Stimulated activated CD4-positive, alpha-beta T cell treated with anti-CD3 and anti-CD28 coated beads, Interleukin-1b, Interleukin-23, amount 100 ng/mL, for 1 hour (primary cell): ENCODE measurements at places on chromosomes 1 and 21.

DNA sequence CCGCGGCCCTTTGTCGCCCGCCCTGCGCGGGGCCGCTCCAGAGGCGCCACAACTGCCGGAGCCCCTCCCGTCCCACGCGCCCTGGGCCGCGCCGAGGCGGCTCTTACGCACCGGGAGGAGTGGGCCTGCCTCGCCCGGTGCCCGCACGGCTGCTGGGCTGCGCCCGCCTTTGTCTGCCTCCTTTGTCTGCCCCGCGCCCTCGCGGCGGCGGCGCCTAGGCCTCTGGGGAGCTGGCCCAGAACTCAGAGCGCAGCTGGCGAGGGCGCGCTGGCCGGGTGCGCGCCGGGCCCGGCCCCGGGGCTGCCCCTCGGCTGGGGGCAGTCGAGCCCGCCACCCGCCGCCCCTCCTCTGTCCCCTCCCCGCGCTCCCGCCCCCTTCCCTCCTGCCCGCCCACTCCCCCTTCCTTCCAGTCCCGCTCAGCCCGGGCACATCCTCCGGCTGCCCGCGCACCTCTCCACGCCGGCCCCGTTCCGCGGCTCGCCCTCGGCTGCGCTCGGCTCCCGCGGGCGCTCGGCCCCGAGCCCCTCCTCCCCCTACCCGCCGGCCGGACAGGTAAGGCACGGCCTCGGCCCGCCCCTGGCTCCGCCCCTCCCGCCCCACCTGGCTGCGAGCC lies at the start of gene DRAXIN:
TSS of gene DRAXIN (plus strand) at position 409 of the 613 bp plus-strand sequence. CDS start 14,549 bp downstream, outside the sequence.
- no peak for DNase-seq

- DNase-seq = no peak
Observed at GRCh38 chr1:101344745-101345144, 107.9 kb downstream of the S1PR1 start.

- no peak for DNase-seq
Observed at GRCh38 chr1:158177700-158178450, 2.8 kb upstream of the CD1D start.

DNA sequence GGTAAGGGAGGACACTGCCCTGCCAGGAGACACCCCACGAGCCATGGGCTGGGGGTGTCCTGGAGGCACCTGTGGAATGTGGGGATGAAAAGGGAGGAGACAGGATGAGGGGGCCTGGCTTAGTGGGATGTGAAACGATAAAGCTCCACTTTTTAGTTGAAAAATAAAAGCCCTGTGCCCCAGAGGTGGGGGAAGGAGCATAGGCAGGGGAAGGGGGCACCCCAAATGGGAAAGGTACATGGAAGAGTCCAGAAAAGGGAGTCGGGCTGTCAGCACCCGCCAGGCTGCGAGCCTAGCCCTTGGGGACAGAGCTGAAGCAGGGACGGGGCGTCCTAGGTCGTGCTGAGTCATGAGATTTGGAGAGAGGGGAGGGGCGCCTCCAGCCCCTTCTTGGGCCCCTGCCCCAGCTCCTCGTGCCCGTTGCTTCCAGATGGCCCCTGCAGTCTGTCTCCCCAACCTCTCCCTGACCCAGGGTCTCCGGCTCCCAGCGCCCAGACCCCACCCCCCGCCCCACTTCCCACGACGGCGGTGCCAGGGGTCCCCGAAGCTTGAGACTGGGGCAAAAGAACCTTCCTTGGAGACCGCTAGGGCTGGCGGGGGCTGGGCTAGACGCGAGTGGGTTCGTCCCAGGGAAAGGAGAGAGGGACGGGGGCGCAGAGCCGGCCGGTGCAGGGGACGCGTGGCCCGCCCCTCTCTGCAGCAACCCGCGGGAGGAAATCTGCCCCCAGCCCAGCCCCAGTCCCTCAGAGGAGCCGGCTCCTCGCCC lies 795 bp downstream of the SYT2 start:
- DNase-seq = no peak

DNA sequence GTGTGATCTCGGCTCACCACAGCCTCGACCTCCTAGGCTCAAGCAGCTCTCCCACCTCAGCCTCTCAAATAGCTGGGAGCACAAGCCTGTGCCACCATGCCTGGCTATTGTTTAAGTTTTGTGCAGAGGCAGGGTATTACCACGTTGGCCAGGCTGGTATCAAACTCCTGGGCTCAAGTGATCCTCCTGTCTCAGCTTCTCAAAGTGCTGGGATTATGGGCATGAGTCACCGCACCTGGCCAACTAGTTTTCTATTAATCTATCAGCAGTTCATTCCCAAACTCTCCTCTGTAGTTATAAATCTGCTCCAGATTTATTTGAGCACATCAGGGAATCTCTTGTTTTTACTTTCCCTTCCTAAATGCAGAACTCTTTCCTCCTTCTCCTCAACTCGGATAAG lies 443.8 kb downstream of the PRDM2 start:
- no peak for DNase-seq

- DNase-seq = no peak
Observed at GRCh38 chr1:207219979-207220889, 101.2 kb upstream of the CD55 start.

DNA sequence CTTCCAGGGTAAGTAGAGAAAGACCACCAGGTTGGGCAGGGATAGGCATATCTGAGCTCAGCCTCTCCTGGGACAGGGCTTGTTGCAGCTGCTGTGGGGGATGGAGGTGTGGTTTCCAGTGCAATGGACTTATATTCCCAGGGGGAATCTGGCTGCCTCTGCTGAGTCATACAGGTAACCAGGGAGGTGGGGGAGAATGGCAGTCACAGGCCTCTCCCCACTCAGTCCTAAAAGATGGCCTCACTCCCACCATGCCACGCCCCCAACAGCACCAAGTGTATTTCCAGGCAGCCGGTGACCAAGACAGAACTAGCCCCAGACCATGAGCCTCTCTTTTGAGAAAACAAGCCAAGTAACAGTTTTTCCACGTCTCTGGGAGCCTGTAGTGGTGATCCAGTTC lies 1240.7 kb downstream of the BRINP3 start:
- DNase-seq = no peak

GRCh38 chr1:183246436-183246835 lies 60.4 kb downstream of the LAMC2 start:
- DNase-seq = no peak

DNA sequence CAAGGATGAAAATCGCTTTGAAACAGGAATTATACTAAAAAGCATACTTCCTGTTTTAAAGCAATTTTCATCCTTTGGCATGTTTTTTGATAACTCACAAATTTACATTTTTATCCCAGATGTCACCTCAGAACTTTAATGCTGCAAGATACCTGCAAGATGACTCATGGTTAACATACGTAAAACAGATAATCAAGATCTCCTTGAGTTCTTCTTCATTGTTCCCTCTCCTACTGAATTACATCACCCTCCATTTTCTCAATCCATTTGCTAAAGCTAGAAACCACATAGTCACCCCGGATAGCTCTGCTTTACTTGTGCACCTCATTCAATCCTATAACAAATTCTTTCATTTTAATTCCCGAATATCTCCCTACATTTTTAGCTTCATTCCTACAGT lies 1114.2 kb downstream of the PLA2G4A start:
- DNase-seq = no peak

DNA sequence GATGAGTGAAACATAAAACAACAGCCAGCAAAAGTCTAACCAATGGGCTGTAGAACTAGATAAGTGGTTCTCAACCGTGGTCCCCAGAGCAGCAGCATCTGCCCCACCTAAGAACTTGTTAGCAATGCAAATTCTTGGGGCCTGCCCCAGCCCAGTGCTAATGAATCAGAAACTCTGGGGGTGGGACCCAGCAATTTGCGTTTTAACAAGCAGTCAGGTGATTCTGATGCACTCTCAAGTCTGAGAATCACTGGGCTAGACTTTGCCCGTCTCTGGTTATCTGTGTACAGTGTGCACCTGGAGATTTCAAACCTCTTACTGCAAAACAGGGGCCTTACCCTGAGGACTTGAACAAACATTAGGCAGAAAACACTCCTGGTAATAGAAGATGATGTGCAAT lies 66.5 kb downstream of the PLXNA2 start:
- no peak for DNase-seq

DNA sequence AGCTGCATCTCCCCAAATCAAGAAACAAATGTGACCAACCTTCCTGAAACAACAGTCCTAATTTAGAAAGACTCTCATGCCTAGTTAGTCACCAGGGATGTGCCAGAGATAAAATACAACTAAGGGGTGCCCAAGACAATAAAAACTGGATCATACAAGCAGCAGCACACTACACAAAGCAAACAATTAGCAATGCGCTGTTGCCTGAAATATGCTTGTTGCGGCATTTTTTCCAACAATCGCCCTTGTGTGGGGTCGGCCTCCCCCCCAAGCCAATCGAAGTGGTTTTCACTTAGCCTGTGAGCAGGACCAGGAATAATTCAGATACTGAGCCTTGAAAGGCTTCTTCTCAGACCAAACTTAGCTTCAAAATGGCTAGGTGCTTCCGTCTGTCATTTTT lies 1.4 kb upstream of the STMN1 start:
- no peak for DNase-seq

DNA sequence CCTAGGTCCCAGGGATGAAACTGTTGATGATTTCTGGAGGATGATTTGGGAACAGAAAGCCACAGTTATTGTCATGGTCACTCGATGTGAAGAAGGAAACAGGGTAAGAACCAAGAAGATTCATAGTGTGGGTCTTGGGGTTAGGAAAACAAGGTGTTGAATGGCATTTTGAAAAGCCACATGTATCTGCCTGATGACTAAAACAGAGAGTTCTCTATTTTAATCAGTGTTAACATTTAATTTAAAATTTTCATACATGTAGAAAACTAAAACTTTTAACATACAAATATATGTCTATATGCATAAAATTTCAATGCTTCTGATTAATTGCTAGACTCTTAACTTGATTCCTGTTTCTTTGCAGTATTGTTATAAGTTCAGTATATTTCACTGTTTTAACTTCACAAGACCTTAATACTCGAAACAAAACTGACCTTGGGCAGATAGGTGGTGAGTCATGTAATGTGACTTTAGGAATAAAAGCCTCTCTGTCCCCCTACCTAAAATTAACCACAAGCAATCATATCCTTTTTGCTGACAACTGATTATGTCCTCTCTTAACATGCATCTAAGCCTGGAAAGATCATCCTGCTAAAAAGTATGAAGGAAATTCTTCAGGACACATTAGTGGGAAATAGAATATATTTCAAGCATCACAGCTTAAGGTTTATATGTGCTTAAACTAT lies 95.6 kb downstream of the PTPRC start:
- DNase-seq = no peak

- DNase-seq = no peak
Observed at GRCh38 chr1:115671176-115671934, 29.6 kb downstream of the VANGL1 start.

DNA sequence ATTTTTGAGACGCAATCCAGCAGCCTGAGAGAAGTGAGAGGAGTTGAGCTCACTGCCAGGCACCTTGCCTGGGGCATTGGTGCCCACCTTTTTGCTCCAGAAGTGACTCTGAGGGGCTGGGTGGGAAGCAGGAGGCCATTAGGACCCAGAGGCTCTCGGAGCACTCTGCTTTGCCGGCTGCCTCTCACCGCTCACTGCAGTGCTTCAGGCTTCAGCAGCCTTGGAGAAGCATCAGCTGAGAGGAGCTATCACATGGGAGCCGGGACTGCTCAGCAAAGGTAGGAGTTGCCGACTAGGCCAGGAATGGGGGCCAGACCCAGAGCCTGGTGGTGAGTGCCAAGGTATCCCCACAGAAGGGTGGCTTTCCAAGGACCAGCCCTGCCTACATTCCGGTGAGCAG lies at the start of gene GPR61:
TSS of gene GPR61 (plus strand) at position 197 of the 400 bp plus-strand sequence. CDS start 3,151 bp downstream, outside the sequence.
- no peak for DNase-seq

DNA sequence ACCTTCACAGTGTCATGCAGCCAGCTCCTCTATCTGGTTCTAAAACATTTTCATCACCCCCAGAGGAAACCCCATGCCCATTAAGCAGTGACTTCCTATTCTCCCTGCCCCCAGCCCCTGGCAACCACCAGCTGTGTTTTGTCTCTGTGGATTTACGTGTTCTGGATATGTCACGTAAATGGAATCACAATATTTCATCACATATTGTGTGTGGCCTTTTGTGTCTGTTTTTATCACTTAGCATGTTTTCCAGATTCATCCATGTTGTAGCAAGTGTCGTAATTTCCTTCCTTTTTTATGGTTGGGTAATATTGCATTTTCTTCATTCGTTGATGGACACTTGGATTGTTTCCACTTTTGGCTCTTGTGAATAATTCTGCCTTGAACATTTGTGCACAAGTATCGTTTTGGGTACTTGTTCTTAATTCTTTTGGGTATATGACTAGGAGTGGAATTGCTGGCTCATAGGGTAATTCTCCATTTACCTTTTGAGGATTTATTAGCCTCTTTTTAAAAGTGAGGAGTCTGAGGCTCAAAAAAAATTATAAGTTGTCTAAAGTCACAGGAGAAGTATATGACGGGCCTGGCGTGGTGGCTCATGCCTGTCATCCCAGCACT lies 127.0 kb downstream of the MRPS6 start:
- DNase-seq = no peak

- DNase-seq = no peak
Observed at GRCh38 chr1:56180520-56181190, 398.7 kb downstream of the PLPP3 start.

DNA sequence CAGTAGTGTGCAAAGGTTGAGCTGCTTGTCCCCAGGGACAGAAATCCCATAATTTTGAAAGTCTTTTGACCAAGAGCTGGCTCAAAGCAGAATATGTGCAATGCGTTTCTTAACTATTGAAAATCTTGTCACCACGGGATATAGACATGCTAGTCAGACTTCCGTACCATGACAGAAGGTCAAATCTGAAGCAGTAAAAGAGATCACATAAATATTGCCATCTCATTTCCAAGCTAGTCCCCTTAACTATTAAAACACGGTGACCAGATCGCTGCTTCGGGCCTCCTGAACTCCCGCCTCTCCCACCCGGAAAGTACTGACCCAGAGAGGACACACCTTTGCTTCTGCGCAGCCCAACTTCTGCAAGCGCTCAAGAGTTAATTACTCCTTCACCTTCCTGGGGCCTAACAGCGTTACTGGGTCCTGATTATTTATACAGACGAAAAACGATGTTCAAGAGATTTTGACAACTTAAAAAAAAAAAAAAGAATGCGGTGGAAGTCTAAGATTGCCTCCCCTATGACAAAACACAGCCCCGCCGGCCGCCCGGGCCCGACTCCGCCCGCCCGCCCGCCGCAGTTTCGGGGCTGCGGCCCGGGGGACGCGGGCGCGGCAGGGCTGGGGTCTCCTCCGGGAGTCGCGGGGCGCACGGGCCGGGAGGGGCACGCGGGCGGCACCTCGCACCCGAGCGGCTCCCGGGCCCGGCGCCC lies 692 bp downstream of the SORT1 start:
- no peak for DNase-seq

GRCh38 chr1:89556726-89557444 lies 32.3 kb downstream of the LRRC8B start:
- no peak for DNase-seq

DNA sequence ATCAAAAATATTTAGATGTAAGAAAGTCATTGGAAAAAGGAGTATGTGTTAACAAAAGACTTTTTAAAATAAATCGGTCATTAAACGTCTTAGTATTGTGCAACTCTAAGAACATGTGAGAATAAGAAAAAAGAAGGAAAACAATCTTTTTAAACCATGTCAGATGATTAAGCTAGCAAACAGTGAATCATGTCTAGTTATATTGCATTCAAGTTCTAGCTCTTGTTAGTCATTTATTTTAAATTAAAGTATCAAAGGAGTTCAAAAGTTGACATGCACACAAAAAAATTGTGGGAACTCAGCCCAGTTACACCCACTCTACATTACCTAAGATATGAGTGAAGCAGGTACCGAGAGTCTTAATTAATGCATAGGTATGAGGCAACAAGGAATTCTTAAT lies 9.8 kb downstream of the FRRS1 start:
- DNase-seq = no peak
